Activated CD8-positive, alpha-beta memory T cell treated with anti-CD3 and anti-CD28 coated beads for 36 hours (primary cell): ENCODE measurements at places on chromosomes 7 and 10. TPM values are rescaled to one million over a fixed set of nuclear protein-coding genes. Genes with fewer than 3 reads are reported as not detected.

ABCB1 gene
- 19.7 TPM for total RNA-seq

VENTX gene
- not detected for total RNA-seq

EPHB4 gene
- total RNA-seq = 2.9 TPM

GNGT1 gene
- not detected for total RNA-seq

SFMBT2 gene
- 23.0 TPM for total RNA-seq

IL6 gene
- total RNA-seq = 1.1 TPM

C10orf67 gene
- total RNA-seq = not detected

SPDYE3 gene
- not detected for total RNA-seq

GDF2 gene
- total RNA-seq = not detected

PNLIPRP2 gene
- not detected for total RNA-seq

AGR3 gene
- not detected for total RNA-seq

SFTPA2 gene
- total RNA-seq = not detected

TUBGCP2 gene
- total RNA-seq = 59.3 TPM

BHLHA15 gene
- total RNA-seq = 0.36 TPM

RPEL1 gene
- 0.08 TPM for total RNA-seq

IGF2BP3 gene
- total RNA-seq = 0.04 TPM

MYOZ1 gene
- not detected for total RNA-seq

WNT8B gene
- total RNA-seq = not detected

HMX2 gene
- total RNA-seq = not detected

NXPH1 gene
- not detected for total RNA-seq

TLL2 gene
- total RNA-seq = not detected

NSUN5 gene
- total RNA-seq = 68.0 TPM

NEURL1 gene
- 1.9 TPM for total RNA-seq

AKR1E2 gene
- 3.2 TPM for total RNA-seq

GSTK1 gene
- total RNA-seq = 132 TPM

GNA12 gene
- 21.4 TPM for total RNA-seq

CACNA2D1 gene
- not detected for total RNA-seq

RGR gene
- not detected for total RNA-seq

PLCE1 gene
- total RNA-seq = 0.02 TPM

TOMM7 gene
- total RNA-seq = 240 TPM

CELF2 gene
- 154 TPM for total RNA-seq

MINDY4 gene
- total RNA-seq = 2.6 TPM

TMEM213 gene
- not detected for total RNA-seq

GRB10 gene
- total RNA-seq = 0.42 TPM

GATA3 gene
- 31.1 TPM for total RNA-seq

HNRNPF gene
- total RNA-seq = 554 TPM

GIMAP1 gene
- 3.6 TPM for total RNA-seq

TRRAP gene
- total RNA-seq = 49.0 TPM

PTPRN2 gene
- 0.36 TPM for total RNA-seq

FAM241B gene
- total RNA-seq = 9.6 TPM

LIPJ gene
- not detected for total RNA-seq

SERPINE1 gene
- total RNA-seq = 0.17 TPM

CARD11 gene
- 82.5 TPM for total RNA-seq

ADCYAP1R1 gene
- not detected for total RNA-seq

UTF1 gene
- not detected for total RNA-seq

MAT1A gene
- total RNA-seq = not detected

H2BK1 gene
- not detected for total RNA-seq

CRPPA gene
- total RNA-seq = 1.5 TPM
